ENCODE measurements at places on chromosomes 1 and 21.

- DNase-seq = no peak
Observed at GRCh38 chr1:236159704-236160539, 17.6 kb downstream of the GPR137B start.

DNA sequence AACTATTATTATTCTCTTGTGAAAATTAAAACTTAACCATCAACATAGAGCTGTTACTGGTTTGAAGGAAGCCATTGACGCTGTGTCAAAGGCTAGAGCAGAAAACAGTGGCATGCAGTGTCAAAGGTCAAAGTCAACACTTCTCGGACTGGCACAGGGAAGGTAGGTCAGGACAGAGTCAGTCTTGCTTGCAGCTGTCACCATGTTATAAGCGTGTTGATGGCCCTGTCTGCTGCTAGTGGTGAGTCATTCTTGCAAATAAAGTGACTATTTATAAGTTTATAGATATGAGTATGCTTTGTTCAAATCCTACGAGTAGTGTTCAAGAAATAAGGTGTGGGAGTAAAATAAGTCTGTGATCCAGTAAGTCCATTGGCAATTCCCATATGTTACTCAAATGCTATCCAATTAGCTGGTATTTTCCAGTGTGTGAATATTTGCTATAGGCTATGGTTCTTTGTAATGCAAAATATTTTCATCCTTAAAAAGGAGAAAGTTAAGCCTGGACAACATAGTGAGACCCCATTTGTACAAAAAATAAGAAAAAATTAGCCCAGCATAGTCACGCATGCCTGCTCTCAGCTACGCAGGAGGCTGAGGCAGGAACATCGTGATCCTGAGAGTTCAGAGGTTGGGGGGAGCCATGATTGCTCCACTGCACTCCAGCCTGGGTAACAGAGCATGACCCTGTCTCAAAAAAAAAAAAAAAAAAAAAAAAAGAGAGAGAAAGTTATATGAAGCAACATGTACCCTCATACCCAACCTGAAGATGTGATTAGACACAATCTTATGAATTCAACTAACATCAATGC is 26.3 kb upstream of the TINAGL1 start:
- DNase-seq = no peak

- no peak for DNase-seq
Observed at GRCh38 chr1:9282696-9282955, 10.1 kb upstream of the SPSB1 start.

GRCh38 chr1:156648951-156649350 is 7.0 kb downstream of the BCAN start:
- no peak for DNase-seq

DNA sequence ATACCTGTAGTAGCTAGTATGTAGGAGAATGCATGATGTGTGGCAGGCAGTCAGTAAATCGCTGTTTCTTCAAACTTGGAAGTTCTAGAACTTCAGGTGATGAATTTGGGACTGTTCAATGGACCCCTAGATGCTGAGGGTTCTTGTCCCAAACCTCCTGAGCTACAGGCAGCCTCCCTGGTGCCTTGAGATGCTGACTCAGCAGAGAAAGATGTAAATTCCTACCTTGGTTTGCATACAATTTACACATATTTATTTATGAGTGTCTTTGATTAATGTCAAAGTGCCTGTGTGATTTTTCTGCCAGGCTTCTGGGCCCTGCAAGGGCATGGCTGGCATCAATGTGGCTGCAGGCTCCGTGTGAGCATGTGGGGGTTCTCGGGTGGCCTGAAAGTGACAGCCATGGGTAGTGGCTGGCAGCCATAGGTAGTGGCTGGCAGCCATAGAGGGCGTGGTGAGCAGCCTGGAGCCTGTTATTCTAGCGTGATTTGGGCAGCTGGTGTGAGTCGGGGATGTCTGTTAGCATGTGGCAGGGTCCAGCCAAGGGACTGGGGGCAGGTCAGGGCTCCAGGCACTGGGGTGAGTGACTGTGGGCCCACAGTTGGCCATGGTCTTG is 13.2 kb upstream of the POU3F1 start:
- no peak for DNase-seq

GRCh38 chr1:154467434-154468102 is 34.5 kb upstream of the TDRD10 start:
- DNase-seq = no peak

- DNase-seq = no peak
Observed at GRCh38 chr1:84122780-84123382, 21.2 kb upstream of the PRKACB start.

- DNase-seq = no peak
Observed at GRCh38 chr1:95095833-95096217, 21.3 kb upstream of the TLCD4 start.

GRCh38 chr1:15681349-15682292 is 2.5 kb upstream of the PLEKHM2 start:
- DNase-seq = no peak

DNA sequence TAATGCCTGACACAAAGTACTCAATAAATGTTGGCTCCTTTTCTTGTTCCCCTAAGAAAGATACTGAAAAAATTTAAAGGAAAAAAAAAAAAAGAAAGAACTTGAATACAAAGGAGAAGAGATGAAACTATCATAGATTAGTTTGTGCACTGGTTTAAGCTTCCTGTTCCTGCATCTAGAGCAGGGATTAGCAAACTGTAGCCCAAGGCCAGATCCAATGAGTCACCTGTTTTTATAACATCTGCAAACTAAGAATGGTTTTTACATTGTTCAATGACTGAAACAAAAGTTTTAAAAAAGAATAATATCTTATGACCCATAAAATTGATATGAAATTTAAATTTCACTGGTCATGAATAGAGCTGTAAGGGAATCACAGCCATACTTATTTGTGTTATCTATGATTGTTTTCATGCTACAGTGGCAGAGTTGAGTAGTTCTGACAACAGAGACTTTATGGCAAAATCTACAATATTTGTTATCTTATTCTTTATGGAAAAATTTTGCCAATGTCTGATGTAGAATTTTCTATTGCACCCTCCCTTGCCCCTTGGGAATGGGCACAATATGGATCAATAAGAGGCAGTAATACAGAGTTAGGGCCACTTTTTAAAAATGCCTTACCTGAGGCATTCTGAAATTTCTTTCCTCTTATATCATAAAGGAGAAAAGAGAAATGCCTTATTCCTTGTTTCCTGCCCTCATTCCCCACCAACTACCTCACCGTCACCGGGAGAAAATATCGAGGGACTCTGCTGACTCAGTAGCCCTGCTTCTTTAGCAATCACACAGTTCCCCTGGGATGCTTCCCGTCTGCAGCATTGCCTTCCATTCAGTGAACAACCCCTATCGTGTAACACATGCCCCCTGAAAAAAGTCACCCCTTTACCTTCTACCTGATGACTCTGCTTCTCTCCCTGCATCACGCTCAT is 50.6 kb downstream of the WDR64 start:
- no peak for DNase-seq

GRCh38 chr1:162699366-162699765 is 67.1 kb downstream of the DDR2 start:
- no peak for DNase-seq

GRCh38 chr1:2547210-2548067 is 8.7 kb upstream of the TNFRSF14 start:
- no peak for DNase-seq

- DNase-seq = no peak
Observed at GRCh38 chr1:242890192-242890741, 364.8 kb downstream of the CEP170 start.

DNA sequence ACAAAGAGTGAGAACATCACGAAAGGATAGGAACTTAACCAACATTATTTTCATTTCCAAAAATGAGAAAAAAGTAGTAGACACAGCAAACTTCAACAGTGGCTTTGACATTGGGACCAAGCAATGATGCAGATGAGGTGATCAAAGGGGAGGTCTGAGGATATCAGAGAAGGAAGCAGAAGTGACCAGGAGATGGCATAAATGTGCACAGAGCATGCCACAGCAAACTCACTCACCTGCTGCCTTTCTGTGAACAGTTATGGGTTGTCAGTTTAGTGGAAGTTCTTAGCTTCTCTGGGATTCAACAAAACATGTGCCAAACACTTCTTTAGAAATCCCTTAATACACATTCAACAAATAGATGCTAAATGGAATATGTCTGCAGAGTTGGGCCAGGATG is 290.1 kb downstream of the PLPP3 start:
- no peak for DNase-seq

DNA sequence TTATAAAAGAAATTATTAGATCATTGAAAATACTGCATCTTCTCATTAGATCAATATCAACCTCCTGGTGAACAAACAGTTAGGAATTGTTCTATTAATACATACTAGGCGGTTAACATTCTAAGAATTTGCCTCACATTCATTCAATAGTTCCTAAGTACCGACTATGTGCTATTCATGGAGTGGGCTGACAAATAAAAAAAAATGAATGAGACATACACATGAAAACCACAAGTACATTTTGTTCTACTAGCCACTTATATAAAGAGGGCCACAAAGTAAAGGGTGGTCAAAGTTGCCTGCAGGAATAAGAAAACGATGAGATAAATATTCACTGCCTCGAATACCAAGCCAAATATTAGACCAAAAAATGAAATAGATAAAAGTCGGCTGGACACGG is 294.4 kb downstream of the SDCCAG8 start:
- DNase-seq = no peak

- no peak for DNase-seq
Observed at GRCh38 chr1:96376846-96377245, 344.7 kb upstream of the PTBP2 start.

DNA sequence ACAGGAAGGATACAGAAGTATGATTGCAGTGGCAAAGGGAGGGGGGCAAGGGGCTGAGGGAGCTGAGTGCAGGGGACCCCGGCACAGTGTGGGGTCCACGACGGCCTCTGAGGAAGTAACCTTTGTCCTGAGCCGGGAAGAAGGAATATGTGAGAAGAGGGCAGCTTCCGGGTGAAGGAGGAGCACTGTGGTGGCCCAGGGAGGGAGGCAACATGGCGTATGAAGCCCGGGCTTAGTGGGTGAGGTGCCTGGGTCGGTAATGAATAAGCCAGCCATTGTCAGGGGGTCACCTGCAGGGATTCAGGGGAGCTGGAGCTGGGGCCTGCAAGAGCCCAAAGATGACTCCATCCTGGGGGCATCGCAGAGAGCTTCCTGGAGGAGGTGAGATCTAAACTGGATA is 200.4 kb downstream of the FOXD2 start:
- no peak for DNase-seq

GRCh38 chr21:26715878-26716506 is 129.2 kb downstream of the ADAMTS1 start:
- DNase-seq = peak; percentile 44

DNA sequence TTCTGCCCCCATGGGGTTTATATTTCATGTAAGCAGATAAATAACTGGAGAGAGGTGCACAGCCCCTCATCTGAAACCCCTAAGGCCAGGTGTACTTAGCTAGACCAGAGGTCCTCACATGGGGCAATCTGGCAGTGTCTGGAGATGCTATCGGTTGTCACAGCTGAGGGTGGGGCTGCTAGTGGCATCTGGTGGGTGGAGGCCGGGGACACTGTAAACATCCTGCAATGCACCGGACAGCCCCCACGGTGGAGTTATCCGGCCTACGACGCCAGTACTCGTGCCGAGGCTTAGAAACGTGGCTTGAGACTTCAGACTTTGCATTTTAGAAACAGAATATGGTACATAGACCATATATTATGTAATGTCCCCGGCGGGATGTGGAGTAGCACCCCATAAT is 186.5 kb upstream of the VAMP3 start:
- no peak for DNase-seq

GRCh38 chr1:226366290-226366689 is 41.6 kb downstream of the PARP1 start:
- DNase-seq = no peak

DNA sequence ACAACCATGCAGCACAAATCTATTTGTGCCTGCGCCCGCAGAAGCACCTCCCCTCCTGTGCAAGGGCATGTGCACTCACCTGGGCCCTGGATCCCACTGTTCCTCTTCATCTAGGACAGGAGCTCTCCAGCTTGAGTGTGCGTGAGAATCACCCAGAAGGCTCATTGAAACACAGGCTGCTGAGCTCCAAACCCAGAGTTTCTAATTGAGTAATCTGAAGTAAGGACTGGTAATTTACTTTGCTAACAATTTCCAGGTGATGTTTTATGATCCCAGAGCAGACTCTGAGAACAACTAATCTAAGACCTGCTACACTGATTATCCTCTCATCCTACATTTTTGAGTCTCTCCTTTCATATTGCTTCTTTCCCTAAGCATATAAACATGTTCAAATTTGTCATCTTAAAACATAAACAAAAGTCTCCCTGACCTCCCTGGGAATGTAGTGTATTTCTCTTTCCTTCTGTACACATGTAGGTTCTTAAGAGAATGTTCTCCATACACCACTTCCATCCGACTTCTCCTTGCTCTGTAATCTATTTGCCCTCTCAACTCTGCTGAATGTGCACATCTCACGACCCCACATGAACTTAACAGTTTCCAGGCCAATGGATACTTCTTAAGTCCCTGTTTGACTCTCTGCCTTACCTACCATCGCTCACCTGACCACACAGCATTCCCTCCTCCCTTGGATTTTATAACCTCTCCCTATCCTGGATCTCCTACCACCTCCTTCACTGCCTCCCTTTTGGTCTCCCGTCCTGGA is 522.5 kb downstream of the SMYD3 start:
- no peak for DNase-seq

DNA sequence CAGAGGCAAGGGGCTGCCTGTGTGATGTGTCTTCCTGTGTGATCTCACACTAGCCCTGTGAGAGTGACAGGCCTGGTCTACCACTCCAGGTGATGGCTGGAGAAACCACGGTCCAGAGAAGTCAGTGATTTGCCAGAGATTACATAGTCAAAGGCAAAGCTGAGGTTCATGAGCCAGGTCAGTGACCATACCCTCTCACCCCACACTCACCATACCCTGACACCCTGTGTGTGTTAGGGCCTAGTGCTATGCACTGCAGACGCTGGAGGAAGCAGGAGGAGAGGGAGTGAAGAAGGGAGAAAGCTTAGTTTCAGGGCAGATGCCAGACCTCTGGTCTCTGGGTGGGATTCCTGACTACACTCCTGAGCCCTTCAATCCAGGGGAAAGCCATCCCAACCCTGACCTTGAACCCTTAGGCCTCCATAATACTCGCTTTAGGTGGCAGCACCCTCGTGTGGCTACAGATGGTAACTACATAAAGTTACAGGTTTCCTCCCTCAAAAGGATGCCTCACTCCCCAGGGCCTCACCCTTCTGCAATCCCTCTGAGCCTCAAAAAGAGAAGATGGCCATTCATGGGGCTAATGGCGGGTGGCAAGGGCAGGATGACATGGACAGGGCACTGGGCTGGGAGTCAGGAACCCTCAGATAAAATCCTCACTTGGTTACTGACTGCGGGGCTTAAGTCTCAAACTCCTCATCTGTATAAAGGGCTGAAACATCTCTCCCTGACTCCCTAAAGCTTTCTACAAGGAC is 20.8 kb upstream of the SDC3 start:
- DNase-seq = no peak

- DNase-seq = peak; percentile 21
Observed at GRCh38 chr1:178037510-178038253, 56.2 kb upstream of the RASAL2 start.

GRCh38 chr1:86714561-86715244 is 10.3 kb downstream of the SH3GLB1 start:
- DNase-seq = no peak
